ENCODE measurements at places on chromosomes 7 and 10. TPM values are rescaled to one million over a fixed set of nuclear protein-coding genes. Genes with fewer than 3 reads are reported as not detected.

WAC gene
- polyA plus RNA-seq: 80.2 TPM

SPACDR gene
- polyA plus RNA-seq: 1.1 TPM

SFTPA1 gene
- not detected for polyA plus RNA-seq

DNA sequence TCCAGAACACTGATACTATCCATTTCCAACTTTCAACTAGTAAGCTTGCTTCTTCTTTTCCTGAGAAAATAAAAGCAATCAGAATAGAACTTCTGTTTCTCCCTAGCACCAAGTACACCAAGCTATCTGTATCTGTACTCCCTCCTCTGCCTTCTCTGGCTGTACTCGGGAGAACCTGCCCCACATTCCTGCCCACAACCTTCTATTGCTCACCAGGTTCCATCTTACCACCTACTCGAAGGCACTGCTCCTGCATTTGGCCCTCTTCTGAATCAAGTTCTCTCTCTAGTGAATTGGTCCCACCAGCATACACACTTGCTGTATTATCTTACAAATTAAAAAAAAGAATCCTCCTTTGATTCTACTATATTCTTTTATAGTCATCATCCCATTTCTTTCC, 169.6 kb upstream of the PTN start:
- DNase-seq: no peak

DNA sequence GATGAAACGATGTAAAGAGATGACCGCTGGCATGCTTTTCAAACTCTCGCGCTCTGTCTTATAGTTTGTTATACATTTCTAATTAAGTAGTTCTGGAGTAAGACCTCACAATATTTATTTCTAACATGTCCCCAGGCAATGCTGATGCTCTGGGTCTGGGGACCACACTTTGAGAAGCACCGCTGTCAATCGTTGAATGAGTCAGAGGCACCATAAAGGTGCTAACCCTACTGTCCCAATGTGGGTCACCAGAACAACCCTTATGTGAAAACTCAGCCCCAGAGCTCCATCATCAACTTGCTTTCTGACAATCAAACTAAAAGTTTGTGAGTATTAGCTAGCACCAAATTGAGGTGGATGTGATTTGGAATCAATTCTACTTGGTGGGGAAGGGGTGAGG, 284.1 kb upstream of the PRKCQ start:
- no peak for DNase-seq

PRSS37 gene
- 0.10 TPM for polyA plus RNA-seq

DNA sequence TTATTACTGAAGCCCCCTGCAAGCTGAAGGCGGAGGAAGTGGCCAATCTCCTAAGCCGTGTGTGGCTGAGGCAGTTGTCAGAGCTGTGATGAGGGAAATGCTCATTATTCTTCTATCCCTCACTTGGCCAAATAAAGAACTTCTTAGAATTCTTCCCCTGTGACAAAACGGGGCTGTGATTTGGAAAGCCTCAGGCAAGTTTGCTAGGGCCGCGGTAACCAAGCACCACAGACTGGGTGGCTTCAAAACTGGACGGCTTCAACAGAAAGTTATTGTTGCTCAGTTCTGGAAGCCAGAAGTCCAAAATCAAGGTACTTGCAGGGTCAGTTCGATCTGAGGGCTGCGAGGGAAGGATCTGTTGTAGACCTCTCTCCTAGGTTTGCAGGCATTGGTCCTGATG, 72.3 kb upstream of the STEAP1B start:
- no peak for DNase-seq

ELAPOR2 gene
- 5.3 TPM for polyA plus RNA-seq

- no peak for DNase-seq
These were observed 1.1 kb upstream of the KLF14 start for GRCh38 chr7:130734815-130735716.

SUN3 gene
- not detected for polyA plus RNA-seq

GRCh38 chr7:54946271-54946670, 72.5 kb upstream of the EGFR start:
- no peak for DNase-seq

- DNase-seq: peak; percentile 57
These were observed 512 bp upstream of the VIM start for GRCh38 chr10:17227367-17228090.

DNA sequence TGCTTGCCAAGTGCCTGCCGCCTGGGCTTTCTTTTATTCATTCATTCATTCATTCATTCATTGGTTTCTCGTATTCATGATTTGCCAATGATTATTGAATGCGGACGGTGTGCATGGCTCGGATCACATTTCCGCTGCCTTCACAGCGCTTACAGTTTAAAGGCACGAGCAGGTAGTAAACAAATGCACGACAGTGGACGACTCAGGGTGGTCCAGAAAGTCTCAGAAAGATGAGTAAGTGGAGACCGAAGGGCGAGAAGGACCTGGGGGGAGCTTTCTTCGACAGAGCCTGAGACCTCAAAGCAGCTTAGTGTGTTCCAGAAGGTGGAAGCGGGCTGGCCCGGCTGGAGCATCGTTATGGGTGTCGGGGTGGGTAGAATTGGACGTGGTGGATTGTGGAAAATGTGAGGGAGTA, 506 bp downstream of the MCM10 start:
- peak; percentile 36 for DNase-seq

GRCh38 chr10:106000721-106001120, 1163.8 kb downstream of the SORCS1 start:
- DNase-seq: peak; percentile 35

LIPN gene
- polyA plus RNA-seq: not detected

Measured in muscle of leg (tissue), 16 donors.